ENCODE measurements at places on chromosomes 7 and 10.

DNA sequence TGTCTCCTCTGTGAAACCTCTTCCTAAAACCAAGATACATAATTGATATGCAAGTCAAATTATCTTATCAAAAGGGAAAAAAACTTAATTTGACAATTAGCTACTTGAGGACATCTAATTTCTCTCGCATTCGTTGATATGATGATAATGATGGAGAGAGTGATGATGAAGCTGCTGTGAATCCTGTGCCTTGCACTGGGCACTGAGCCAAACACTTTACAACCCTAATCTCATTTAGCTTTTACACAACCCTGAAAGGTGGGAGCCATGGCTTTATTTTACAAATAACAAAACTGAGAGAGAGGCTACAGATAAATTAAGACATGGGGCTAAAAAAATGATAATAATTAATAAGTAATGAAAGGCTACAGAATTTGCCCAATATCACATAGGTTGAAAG is 176.0 kb downstream of the NOC3L start:
- no peak for DNase-seq

- peak; percentile 61 for DNase-seq
These were observed 82.4 kb upstream of the SDK1 start for GRCh38 chr7:3218411-3219225.

- no peak for DNase-seq
These were observed 106.2 kb upstream of the DLX6 start for GRCh38 chr7:96899108-96899507.

- DNase-seq, result no peak
These were observed 486.4 kb upstream of the FOXK1 start for GRCh38 chr7:4195660-4196059.

DNA sequence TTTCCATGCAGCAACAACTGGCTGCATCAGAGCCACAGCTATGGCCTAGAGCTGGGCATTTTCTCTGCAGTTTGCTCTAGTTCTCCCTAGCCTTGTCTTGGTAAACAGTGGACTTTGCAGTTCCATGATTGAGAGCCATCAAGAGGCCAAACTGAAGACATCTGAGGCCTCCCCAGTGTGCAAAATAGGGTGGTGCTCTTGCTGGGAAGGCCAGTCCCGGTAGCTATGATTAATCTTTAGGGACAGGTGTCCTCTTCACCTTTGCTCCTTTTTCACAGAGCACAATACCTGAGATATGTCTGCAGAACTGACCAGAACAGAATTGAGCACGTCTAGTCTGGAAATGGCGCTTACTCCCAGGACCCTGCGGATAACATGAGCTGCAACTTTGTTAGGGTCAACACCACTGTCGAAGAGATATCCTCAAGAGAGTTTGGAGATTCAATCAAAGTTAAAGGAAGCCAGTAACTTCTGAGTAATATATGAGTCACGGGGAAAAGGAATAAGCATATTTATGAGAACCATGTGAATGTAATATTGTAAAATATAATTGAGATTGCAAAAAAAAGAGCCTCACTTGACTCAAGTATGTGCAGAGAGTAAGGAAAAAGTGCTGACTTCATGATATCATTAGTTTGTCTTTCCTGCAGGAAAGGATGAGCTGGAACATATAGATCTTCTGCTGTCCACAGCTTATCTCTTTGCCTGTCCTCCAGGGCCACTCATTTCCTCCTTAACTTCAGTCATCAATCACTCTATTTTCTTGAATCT is 76.7 kb downstream of the ANK3 start:
- DNase-seq, result no peak

- DNase-seq, result peak; percentile 33
These were observed 699.1 kb downstream of the SUGCT start for GRCh38 chr7:40833888-40834234.

DNA sequence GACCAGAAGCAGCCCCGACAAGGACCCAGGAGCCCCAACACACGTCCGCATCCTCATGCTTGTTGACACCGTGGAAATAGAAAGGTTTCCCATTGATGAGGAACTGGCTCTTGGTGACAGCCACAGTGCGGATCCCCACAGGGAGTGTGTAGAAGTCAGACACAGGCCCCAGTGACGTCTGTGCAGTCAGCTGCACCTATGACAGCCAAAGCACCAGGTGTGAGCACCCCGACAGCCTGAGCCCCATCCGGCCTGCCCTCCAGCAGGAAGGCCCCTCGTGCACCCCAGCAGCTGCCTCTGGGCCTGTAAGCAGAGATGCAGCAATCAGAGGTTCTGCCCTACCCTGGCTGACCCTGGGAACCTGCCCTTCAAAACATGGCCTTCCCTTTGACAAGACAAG is 7.1 kb downstream of the GUSB start:
- DNase-seq, result no peak

DNA sequence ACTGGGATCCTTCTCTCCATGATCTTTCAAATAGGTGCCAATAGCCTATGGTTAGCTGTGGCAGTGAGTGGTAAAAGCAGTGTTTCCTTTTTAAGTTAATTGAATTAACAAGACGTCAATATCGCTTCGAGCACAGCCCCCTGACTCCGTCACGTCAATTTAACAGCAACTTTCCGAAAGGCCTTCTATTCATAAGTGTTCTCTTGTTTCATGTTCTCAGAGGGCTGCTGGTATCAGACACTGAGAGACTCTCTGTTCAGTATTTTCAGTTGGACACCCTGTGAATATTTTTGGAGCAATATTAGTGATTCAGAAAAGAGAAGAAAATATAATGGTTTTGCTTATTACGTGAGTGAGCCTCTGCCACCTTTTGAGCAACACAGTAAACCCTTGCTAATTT is 174.2 kb upstream of the INSYN2A start:
- no peak for DNase-seq

DNA sequence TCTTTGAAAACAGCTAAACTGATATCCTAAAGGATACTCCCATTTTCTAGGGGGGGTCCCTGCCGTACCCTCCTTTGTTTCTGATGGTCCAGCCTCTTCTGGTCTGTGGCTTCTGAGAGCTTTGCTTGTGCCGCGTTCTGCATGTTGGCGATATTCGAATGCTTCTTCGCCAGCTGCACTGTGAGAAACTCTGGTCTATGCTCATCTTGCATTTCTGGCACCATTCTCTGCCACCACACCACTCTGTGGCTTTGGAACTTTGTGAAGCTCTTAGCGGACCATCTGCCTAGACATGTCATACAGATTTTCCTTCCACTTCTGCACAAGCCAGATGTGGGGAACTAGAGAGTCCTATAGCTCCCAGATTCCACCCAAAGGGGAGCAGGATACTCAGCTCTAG is 197.2 kb downstream of the REEP3 start:
- no peak for DNase-seq

DNA sequence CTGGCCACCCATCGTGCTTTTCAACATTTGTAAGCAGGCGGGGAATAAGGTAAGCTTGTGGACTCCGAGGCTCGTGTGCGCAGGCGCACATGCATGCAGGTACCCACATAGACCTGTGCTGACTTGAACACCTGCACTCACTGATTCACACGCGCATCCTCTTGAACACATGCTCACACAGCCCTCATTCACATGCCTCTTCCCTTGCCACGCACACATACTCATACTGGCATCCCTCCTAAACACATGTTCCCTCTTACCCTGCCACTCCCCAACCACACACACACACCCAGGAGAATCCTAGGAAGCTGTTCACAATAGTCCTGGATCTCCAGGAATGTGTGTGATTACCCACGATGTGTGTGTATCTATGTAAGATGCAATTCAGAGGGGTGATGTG is 44.1 kb upstream of the LBX1 start:
- DNase-seq, result no peak

GRCh38 chr7:70347463-70348254 is 749.4 kb downstream of the AUTS2 start:
- DNase-seq, result no peak

GRCh38 chr10:106938513-106938912 is 226.0 kb downstream of the SORCS1 start:
- DNase-seq, result no peak

GRCh38 chr10:11401264-11402235 is 209.9 kb downstream of the USP6NL start:
- no peak for DNase-seq

DNA sequence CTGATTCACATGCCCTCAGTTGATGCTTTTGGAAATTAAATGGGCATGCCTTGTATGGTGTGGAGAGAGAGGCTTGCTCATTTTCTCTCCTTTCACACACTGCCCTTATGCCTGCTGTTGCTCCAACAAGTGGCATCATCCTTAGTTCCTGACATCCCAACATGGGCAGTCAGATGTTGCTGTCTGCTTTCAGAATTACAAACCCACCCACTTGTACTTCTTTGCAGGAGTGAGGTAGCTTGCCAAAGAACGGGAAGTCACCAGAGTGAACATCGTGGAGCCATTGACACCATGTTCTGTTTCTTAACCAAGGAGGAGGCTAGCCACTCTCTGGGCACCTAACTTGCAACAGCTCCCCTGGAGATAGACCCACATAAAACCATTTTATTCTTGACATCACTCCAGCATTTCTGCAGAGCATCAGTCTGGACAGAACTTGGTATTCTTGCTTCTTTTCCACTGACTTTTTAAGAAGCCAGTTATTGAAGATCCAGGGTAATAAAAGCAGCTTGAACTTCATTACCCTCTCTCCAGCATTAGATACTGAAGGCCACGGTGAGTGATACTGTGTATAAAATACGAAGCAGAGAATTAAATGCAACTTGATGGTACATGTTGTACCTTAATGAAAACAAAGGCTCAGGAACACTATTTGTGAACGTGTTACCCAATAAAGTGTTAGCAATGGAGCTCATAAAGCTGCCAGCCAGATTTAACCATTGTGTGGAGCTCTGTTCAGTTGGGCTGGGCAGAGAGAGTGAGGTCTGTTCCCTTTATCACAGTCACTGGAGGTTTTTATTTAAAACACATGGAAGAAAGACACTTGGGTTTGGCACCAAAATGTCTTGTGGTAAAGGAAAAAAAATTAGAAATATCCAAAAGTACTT is 195.8 kb upstream of the HABP2 start:
- no peak for DNase-seq

GRCh38 chr7:4807598-4808016 is 32.2 kb downstream of the AP5Z1 start:
- DNase-seq, result no peak

GRCh38 chr10:116765648-116766081 is 23.3 kb upstream of the HSPA12A start:
- DNase-seq, result no peak

GRCh38 chr7:81029511-81029910 is 110.7 kb upstream of the SEMA3C start:
- DNase-seq, result no peak

GRCh38 chr10:100878291-100878910 is 34.4 kb upstream of the SLF2 start:
- peak; percentile 59 for DNase-seq
